ENCODE measurements at places on chromosomes 11 and 22. TPM values are rescaled to one million over a fixed set of nuclear protein-coding genes. Genes with fewer than 3 reads are reported as not detected.

Gene RASL10A
- 0.28 TPM for total RNA-seq

Gene TBX1
- 3.1 TPM for total RNA-seq

Gene SGSM1
- 0.23 TPM for total RNA-seq

Gene TOP3B
- 11.6 TPM for total RNA-seq

Gene UBQLN3
- not detected for total RNA-seq

Gene SLC22A25
- total RNA-seq = not detected

Gene NXPE2
- not detected for total RNA-seq

Gene DMC1
- 3.5 TPM for total RNA-seq

Gene IGF2
- 2.3 TPM for total RNA-seq

Gene SLC39A13
- total RNA-seq = 48.2 TPM

Gene PNPLA5
- total RNA-seq = 0.04 TPM

Gene TSPAN32
- not detected for total RNA-seq

Gene TSPAN18
- 1.8 TPM for total RNA-seq

Gene DBX1
- total RNA-seq = not detected

Gene USP35
- total RNA-seq = 6.7 TPM

Gene SMC1B
- not detected for total RNA-seq

Gene C11orf42
- total RNA-seq = not detected

Gene TNNI2
- total RNA-seq = not detected

Gene ALDH3B2
- not detected for total RNA-seq

Gene CYB5R2
- total RNA-seq = 4.4 TPM

Gene ART5
- 0.41 TPM for total RNA-seq

Gene TTC28
- total RNA-seq = 4.2 TPM

Gene SMIM38
- not detected for total RNA-seq

Gene SCUBE2
- 0.52 TPM for total RNA-seq

Gene CCDC86
- 113 TPM for total RNA-seq

Gene MRGPRF
- 0.15 TPM for total RNA-seq

Gene C11orf16
- total RNA-seq = not detected

Gene SHANK3
- total RNA-seq = 5.4 TPM

Gene LMO2
- total RNA-seq = 0.44 TPM

Gene MS4A12
- not detected for total RNA-seq

Gene TMPRSS5
- total RNA-seq = 0.14 TPM

Gene TSPO
- 147 TPM for total RNA-seq

Gene FOLR3
- not detected for total RNA-seq

Gene CLDN5
- not detected for total RNA-seq
